ENCODE measurements at places on chromosomes 13 and 19. TPM values are rescaled to one million over a fixed set of nuclear protein-coding genes. Genes with fewer than 3 reads are reported as not detected.

GRCh38 chr13:25689539-25689938, 317.8 kb downstream of the ATP8A2 start:
- peak; percentile 17 for DNase-seq

The SYNE4 gene
- total RNA-seq: 1.3 TPM

The EFNB2 gene
- 16.4 TPM for total RNA-seq

DNA sequence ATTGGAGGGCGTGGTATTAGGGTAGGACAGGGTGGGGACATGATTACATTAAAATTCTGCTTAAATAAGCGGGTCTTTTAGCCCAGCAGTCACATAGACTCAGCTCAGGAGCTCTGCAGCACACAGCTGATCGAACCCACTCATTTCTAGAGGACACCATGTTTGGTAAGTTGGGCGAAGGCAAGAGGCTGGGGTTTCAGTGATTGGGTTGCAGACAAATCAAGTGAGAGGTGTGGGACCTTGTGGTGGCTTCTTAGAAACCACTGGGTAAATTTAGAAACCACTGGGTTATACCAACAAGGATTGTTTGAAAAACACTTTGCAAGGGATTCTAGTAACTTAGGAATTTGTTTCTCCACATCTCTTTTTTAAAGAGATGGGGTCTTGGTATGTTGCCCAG, at the start of gene LEUTX:
LEUTX (plus strand) TSS at position 92 of the 400 bp plus-strand sequence; CDS start at position 159, 67 bp downstream.
- DNase-seq: no peak

- DNase-seq: no peak
These were observed 324.9 kb downstream of the KCNRG start for GRCh38 chr13:50340146-50340545.

The ZNF835 gene
- total RNA-seq: 11.4 TPM

The AP1M1 gene
- 115 TPM for total RNA-seq

- no peak for DNase-seq
These were observed 9.2 kb upstream of the GRWD1 start for GRCh38 chr19:48436586-48436985.

GRCh38 chr19:17720440-17720839, 1.2 kb downstream of the MAP1S start:
- no peak for DNase-seq

GRCh38 chr13:76921516-76921915, 26.8 kb upstream of the ACOD1 start:
- DNase-seq: no peak

- no peak for DNase-seq
These were observed 13.6 kb downstream of the DLEU7 start for GRCh38 chr13:50829896-50830295.

The ZNF667 gene
- total RNA-seq: 4.0 TPM

The ZNF578 gene
- 4.2 TPM for total RNA-seq

The HRC gene
- 11.1 TPM for total RNA-seq

DNA sequence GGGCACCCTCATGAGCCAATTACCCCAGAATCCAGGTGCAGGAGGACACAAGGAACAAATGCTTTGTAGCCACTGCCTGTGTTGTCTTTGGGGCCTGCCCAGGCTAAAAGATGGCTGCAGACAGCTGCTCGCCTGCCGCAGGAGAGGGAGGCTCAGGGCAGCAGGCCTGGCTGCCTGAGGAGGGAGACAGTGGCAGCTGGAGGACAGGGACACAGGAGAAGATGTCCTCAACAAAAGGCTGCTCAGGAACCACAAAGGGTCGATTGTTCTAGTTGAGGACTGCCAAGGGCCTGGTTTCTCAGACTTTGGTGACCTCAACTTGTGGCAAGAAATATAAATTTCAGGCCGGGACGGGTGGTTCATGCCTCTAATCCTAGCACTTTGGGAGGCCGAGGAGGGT, 7.6 kb downstream of the SIRT2 start:
- DNase-seq: no peak

- no peak for DNase-seq
These were observed 949 bp upstream of the ZNF260 start for GRCh38 chr19:36528921-36529518.

The GJA3 gene
- total RNA-seq: not detected

DNA sequence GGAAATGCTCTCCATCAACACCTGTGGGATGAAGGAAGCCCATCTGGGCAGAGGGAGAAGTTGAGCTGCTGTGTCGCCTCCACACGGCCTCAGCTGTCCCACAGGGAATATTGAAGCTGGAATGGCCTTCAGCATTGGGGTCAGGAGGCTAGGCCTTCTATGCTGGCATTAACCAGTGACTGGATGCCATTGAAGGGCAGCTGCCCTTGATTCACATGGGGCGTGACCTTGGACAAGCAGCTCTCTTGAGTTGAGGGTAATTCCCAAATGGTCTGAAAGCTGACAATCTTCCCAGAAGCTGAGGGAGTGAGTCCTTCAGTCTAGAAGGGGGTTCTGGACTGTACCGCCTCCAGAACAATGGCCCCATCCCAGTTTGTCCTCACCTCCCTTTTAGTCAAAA, 6.7 kb downstream of the BCL3 start:
- no peak for DNase-seq

DNA sequence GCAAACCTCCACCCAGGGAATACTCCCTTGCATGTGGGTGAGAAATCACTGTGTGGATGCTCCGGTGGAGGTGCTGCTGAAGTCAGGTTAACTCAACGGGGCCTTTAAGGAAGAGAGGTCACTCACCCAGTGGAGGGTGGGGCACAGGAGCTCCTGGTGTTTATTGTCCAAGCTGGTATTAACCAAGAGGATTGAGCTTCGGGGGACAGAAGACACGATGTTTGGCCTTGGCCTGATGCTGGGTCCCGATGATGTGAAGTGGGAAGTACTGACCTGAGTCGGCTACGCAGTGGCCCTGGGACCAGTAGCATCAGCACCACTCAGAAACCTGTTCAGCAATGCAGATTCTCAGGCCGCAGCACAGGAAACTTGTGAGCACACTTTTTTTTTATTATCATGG, 85.7 kb upstream of the WASF3 start:
- DNase-seq: peak; percentile 80

The ZNF506 gene
- total RNA-seq: 20.2 TPM

- DNase-seq: no peak
These were observed 1.8 kb downstream of the FGF14 start for GRCh38 chr13:102399791-102400674.
